ENCODE measurements at places on chromosomes 16 and 17.

GRCh38 chr16:70470927-70471341, 16.5 kb downstream of the FCSK start:
- DNase-seq: no peak

DNA sequence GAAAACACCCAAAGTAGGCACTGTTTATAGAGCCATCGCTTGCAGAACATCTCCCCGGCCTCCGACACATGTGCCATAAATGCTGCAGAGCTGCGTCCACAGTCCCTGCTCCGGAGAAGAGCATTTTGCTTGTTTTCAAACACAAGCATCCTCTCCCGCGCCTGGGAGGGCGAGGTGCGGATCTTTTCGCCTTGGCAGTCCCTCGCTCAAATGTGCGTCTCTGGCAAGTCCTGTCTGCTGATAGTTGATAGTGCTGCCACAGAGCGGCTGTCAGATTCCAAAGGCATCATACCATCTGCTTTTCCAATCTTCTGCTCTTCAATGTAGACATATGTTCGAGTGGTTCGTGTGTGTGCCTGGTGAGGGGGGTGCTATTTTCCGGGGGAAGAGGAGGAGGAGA, 603.7 kb downstream of the MAF start:
- DNase-seq: no peak

DNA sequence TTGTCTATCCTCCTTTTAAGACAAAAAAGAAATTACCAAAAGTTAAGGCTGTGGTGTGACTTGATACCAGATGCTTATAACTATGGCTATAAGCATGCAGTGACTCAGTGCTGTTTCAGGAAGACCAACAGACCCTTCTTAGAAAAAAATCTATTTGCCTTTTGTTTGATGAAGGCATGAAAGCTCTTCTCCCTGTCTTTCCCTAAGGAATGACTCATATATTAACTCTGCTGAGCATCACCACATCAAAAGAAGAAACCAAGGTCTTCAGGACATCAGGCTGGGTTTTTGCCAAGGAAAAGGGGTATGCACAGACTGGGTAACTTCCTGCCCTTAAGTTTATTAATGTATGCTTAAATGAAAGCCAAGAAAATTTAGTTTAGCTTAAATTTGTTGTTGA, 47.1 kb downstream of the VMP1 start:
- no peak for DNase-seq

DNA sequence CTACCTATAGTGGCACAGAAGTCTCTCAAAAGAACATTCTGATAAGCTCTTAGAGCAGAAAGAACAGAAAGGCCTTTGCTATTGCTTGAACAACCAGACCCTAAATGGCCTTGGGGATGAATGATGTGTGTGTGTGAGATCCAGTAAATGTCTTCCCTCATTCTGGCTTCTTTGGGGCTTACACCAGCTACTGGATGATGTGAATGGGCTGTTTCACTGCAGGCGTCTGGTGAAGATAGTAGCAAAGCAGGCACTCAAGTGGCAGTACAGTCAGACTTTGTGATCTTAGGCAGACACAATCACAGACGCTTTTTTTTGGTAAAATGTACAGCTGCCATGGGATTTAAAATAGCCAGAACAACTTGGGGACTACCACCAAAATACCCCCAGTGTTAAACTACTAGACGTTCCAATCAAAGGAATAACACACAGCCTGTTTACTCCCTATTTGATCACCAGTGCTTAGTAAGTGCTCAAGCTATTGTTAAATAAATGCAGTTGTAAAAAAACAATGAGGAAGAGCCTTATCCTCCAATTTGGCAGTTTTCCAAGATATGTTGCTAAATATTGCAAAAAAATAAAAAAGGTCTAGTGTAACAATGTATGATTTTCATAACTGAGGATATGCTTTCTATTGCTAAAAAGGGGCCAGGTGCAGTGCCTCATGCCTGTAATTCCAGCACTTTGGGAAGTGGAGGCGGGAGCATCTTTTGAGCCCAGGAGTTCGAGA, 17.9 kb downstream of the NDUFAB1 start:
- DNase-seq: no peak

DNA sequence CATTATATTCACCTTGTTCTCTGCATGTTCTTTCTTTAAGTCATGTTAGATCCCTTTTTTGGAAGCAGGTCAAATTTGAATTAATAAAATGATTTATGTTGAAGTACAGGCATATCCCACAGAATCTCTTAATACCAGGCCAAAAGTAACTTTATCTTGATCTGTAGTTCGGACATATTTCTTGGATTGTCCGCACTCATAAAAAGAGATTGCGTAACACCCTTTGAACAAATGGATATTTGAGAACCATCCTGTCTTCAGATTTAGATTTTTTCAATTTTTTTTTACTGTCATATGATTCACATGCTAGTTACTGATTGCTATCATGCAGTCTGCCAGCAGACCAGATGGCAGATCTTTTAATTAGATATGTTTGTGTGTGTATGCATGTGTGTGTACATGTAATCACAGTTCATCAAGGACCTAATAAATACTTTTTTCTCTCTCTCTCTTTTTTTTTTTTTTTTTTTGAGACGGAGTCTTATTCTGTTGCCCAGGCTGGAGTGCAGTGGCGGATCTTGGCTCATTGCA, 352.6 kb downstream of the WWOX start:
- no peak for DNase-seq

DNA sequence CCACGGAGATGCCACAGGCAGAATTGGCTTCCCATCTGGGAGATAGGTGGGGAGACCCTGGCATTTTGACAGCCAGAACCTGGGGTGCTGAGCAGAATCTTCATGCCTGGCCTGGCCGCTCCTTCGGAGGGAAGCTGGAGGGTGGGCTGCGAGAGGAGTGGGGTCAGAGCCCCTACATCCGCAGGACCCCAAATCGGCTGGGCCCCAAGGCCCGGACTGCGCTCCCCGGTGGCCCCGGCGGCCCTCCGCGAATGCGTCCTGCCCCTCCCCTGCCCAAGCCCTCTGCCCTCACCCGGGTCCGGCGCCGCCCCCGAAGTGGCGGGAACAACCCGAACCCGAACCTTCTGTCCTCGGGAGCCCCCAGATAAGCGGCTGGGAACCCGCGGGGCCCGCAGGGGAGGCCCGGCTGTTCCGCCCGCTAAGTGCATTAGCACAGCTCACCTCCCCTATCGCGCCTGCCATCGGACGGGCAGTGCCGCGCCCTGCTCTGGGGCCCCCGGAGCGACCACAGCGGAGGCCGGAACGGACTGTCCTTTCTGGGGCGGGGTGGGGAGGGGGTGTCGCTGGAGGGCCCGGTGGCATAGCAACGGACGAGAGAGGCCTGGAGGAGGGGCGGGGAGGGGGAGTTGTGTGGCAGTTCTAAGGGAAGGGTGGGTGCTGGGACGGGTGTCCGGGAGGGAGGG, 850 bp upstream of the PNMT start:
- DNase-seq: no peak

DNA sequence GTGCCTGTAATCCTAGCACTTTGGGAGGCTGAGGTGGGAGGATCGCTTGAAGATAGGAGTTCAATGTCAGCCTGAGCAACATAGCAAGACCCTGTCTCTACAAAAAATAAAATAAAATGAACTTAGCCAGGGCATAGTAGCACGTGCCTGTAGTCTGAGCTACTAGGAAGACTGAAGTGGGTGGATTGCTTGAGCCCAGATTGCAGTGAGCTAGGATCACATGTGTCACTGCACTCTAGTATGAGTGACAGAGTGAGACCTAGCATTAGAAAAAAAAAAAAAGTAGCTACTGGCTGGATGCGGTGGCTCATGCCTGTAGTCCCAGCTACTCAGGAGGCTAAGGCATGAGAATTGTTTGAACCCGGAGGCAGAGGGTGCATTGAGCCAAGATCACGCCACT, 6.0 kb downstream of the ADAP2 start:
- no peak for DNase-seq

DNA sequence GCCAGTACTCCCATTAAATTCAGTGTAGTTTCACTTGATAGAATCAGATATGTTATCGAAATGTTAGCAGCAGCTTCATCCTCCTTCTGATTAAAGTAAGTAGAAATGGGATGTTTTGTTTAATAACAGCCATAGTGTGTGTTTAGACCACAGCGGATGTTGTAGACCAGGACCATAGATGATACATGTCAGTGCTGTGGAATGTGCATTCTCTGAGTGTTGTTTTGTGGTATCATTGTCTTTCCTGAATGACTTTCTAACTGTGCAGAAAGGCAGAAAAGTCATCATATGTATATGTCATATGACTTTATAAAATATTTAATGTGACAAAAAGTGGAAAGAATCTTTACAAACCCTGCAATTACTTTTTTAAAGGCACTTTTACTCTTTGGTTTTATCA, 55.6 kb downstream of the CYLD start:
- DNase-seq: no peak

Measured in stimulated activated CD4-positive, alpha-beta T cell treated with anti-CD3 and anti-CD28 coated beads, Interleukin-1b, Interleukin-23, amount 100 ng/mL, for 4 hours (primary cell).